NCI-H2081 treated with DMSO at 0.1 percent for 48 hours (cell line): ENCODE measurements at places on chromosomes 6 and 20.

GRCh38 chr6:163098827-163099479, 315.6 kb upstream of the QKI start:
- no peak for DNase-seq

GRCh38 chr20:2559279-2559626, 22.9 kb downstream of the TMC2 start:
- DNase-seq, result no peak

GRCh38 chr20:23624324-23624691, 13.4 kb downstream of the CST3 start:
- DNase-seq, result no peak

DNA sequence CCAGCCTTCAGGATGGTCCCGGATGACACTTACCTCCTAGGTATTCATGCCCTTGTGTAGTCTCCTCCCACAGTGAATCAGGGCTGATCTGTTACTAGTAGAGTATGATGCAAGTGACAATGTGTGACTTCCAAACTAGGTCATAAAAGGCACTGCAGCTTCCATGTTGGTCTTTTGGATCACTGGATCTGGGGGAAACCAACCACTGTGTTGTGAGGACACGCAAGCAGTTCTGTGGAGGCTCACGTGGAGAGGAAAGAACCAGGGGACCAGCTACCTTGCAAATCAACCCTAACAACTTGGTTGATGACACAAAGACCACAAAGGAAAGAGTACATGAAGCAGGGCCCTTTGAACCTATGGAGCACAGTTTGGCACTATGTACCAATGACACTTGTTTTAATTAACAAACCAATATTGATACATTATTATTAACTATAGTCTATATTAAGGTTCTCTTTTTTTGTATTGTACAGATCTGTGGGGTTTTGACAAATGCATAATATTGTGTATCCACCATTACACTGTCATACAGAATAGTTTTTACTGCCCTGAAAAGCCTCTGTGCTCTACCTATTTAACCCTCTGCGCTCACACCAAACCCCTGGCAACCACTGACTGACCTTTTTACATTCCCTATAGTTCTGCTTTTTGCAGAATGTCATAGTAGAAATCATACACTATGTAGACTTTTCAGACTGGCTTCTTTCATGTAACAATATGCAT, 16.3 kb upstream of the SDCBP2 start:
- no peak for DNase-seq

- no peak for DNase-seq
Measured at GRCh38 chr6:125200941-125201340, 47.4 kb downstream of the TPD52L1 start.

DNA sequence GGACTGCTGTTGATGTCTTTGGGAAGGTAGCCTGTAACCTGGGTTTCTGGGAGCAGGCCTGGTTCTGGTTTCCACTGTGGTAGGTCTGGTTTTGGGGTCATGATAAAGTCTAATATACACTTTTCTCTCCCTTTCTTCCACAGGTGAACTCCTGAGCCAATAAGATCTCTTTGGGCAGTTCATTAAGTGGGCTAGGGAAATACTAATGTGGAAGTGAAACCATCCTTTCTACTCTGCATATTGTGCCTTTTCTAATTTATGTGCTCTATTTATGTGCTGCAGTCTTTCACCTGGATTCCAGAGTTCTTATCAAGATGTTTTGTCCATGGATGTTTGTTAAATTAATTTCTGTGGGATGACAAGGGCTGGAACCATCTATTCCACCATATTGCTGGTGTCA, 165.7 kb upstream of the PTPRK start:
- DNase-seq, result no peak

DNA sequence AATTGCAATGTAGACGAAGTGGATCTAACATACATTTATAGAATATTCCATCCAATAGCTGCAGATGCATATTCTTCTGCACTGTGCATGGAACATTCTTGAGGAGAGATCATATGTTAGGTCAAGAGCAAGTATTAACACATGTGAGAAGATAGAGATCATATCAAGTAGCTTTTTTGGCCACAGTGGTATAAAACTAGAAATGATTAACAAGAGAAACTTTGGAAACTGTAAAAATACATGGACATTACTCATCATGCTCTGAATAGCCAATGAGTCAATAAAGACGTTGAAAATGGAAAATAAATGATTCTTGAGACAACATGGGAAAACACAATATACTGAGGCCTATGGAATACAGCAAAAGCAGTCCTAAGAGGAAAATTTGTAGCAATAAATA, 94.2 kb downstream of the STXBP5 start:
- DNase-seq, result no peak

- no peak for DNase-seq
Measured at GRCh38 chr6:154604119-154604518, 93.6 kb upstream of the CNKSR3 start.

DNA sequence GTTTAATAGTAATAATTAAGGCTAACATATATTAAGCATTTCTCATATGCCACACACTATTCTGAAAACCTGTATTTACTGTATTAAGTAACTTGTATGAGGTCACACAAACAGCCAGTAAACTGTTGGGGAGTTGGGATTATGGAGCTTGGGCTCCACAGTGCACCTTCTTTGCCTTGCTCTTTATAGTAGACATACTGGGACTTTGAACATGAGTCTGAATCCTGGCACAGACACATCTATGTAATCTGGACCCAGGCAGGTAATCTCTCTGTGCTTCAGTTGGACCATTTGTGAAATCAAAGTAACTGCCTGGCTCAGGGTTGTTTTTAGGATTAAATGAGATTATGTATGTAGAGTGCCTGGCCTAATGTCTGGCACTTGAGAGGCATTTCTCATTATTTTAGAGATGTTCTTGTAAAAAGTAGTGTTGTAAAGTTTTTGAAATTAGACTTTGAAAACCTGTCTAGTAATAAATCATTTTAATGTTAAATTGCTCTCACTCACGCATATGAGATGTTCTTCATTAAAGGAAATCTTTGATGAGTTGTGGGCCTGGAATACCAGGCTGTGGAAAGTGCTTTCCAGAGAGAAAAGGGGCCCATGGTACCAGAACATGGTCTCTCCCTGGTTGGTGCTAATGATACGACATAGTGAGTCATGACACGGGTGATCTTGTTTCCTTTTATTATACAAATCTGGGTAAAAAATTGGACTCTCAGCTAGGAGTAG, 34.3 kb downstream of the LRRC1 start:
- DNase-seq, result no peak

DNA sequence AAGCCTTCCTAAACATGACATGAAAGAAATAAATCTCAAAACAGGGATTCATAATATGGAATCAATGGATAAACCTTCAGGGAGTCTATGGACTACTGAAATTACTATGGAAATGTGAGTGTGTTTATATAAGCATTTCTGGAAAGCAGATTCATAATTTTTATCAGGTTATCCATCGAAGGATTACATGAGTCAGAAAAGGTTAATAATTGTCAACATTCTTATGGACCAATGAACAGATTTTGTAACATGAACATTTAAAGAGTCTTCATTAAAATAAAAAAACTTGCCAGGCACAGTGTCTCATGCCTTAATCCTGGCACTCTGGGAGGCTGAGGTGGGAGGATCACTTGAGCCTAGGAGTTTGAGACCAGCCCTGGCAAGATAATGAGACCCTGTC, 84.8 kb downstream of the AHI1 start:
- no peak for DNase-seq

DNA sequence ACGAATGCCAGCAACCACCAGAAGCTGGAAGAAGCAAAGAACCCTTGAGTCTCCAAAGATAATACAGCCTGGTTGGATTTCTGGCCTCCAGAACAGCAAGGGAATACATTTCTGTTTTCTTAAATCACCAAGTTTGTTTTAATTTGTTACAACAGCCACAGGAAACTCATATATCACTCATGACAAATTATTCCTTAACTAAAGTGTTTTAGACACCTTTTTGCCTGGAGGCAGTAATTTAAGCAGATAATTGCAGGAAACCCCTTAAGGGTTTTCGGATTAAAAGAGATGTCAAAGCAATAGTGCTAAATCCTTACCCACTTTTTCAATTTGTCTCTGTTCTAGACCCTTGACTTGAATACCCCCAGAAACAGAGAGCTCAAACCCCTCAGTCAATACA, 1050.0 kb downstream of the EPHA7 start:
- no peak for DNase-seq

DNA sequence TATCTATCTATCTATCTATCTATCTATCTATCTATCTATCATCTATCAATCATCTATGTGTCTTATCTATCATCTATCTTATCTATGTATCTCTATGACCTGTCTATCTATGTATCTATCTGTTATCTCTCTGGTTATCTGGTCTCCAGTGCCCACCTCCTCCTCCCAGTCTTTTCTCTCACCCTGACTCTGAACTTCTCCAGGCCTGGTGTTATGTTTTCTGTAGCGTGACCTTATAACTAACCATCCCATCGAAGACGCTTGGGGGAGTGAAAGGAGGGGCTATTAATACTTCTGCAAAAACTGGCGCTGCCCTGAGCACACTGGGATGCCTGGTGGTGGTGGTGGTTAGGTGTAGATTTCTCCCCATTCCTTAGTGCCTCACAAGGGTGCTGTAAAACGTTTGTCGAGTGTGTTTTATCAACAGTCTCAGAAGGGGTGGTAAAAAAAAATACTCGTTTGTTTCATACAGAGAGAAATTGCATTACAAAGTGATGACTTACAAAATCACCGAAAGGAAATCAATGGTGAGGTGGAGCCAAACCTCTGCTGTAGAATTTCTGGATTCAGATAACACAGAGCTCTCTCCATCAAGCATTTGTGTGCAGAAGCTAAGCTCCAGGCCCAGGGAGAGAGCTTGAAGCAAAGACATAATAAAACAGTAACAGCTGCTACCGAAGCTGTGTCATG, 156.2 kb downstream of the BCAS1 start:
- no peak for DNase-seq

- DNase-seq, result no peak
Measured at GRCh38 chr6:127347178-127347577, 3.8 kb upstream of the ECHDC1 start.

DNA sequence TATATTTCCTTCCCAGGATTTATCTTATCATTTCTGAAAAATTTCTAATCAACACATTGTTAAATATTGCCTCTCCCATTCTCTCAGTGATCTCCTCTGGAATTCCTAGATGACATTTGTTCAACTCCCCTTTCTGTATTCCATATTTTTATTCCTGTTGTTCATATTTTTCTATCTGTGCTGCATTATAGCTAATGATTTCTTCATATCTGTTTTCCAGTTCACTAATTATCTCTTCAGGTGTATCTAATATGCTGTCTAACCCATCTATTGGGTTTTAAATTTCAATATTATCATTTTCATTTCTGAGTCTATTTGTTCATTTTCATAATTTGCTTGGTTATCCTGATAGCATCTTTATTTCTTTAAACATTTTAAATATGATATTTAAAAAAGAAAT, 141.9 kb downstream of the GRM4 start:
- DNase-seq, result no peak

- no peak for DNase-seq
Measured at GRCh38 chr6:47520282-47520681, 42.7 kb downstream of the CD2AP start.

DNA sequence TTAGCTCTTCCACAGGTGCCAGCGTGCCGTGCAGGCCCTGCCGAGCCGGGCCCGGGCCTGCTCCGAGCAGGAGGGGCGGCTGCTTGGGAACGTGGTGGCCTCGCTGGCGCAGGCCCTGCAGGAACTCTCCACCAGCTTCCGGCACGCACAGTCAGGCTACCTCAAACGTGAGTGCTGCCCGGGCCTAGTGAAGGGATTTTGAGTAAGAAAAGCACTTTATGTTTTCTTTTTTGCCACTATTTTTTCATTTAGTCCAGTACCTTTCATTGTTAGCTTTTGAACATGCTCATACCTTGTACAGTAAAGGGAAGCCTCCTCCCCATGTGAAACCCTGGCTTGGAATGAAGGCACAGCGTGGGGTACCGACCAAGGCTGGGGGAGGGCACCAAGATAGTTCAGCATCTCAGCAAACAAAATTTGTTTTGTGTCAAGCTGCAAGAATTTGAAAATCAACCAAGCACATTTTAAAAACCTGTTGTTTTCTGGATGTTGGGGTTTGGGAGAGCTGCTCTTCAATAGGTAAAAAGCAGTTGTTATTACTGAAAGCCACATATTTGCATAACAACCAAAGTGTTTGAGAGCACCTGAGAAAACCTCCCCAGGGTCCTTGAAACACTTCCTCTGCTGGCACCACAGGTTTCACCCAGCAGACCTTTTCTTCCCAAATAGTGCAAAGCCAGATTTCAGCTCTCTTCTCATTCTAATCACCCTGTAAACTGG, 18.4 kb downstream of the STX16 start:
- DNase-seq, result no peak

- DNase-seq, result no peak
Measured at GRCh38 chr6:40509086-40509485, 78.1 kb downstream of the LRFN2 start.

DNA sequence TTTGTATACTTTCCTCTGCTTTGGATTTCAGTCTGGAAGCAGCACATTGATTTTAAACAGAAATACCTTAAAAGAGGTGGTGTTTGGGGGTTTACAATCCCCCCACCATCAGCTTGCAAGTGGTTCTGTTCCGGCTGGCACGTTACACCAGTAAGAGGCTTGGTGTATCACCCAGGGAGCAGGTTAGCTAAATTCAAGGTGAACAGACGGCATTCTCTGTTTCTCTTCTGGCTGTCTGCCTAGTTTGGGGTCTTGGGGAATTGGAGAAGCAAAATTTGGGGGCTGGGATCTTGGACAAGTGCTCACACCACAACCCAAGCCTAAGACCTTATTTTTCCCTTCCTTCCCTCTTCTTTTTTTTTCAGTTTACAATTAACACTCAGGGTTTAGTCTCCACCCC, 7.5 kb upstream of the APCDD1L start:
- DNase-seq, result no peak

- peak; percentile 8 for DNase-seq
Measured at GRCh38 chr6:91088515-91088914, 501.6 kb upstream of the MAP3K7 start.

DNA sequence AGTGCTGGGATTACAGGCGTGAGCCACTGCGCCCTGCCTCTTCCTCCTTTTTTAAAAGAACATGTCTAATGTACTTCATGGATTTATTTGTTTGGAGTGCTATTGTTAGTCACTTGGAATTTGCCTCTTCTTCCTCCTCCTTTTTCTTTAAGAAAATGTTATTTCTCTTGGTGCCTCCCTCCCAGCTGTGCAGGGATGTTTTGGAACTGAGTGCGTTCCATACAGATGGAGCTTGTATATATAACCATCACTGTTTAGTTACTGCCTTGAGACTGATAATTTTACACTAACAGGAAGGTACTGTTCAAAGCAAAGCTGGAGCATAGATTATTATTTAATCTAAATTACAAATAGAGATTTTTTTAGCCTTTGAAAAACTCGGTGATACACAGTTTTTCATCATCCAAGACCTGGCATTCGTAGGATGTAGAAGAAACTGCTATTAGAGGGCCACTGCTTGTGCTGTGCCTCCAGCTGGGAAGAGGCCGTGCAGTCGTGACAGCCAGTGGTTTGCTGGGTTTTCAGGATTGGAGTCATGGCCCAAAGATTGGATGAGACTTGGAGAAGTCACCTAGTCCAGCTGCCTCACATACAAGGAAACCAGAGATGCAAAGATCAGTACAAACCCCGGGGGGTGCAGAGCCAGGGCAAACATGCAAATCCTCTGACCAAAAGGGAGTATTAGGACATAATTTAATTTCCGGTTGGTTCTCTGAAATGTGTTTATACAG, 123.1 kb downstream of the PLEKHG1 start:
- no peak for DNase-seq
